ENCODE measurements at places on chromosomes 12 and 14. TPM values are rescaled to one million over a fixed set of nuclear protein-coding genes. Genes with fewer than 3 reads are reported as not detected.

DNA sequence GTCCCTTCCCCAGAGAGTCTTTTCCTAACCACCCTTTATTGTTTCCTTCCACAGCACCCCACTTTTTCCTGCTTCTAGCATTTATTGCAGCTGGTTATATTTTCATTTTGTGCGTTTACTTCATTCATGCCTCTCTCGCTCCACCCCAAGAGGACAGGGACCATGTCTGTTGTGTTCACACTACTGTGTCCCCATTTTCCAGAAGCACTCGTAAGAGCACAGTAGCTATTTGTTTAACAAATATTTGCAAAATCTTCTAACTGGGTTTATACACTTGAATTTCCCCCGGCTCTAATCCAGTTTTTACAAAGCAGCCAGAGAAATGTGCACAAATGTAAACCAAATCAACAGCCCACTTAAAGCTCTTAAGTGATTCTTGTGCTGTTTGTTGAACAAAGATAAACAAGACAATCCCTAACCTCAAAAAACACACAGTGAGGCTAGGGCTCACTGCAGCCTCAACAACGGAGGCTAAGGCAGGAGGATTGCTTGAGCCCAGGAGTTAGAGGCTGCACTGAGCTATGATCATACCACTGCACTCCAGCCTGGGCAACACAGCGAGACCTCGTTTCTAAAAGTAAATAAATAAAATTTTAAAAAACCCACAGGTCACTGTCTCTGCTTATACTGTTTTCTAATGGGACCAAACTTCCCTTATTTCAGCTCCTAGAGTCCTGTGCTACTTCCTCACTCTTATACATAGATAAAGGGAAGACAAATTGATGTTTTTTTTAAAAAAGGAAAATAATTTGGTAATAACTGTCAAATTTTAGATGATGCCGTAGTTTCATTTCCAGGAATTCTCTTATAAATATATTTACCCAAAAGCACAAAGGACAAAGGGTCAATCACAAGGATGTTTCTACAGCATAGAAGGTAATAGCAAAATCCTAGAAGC is 6.6 kb upstream of the ABCD4 start:
- DNase-seq = no peak

DNA sequence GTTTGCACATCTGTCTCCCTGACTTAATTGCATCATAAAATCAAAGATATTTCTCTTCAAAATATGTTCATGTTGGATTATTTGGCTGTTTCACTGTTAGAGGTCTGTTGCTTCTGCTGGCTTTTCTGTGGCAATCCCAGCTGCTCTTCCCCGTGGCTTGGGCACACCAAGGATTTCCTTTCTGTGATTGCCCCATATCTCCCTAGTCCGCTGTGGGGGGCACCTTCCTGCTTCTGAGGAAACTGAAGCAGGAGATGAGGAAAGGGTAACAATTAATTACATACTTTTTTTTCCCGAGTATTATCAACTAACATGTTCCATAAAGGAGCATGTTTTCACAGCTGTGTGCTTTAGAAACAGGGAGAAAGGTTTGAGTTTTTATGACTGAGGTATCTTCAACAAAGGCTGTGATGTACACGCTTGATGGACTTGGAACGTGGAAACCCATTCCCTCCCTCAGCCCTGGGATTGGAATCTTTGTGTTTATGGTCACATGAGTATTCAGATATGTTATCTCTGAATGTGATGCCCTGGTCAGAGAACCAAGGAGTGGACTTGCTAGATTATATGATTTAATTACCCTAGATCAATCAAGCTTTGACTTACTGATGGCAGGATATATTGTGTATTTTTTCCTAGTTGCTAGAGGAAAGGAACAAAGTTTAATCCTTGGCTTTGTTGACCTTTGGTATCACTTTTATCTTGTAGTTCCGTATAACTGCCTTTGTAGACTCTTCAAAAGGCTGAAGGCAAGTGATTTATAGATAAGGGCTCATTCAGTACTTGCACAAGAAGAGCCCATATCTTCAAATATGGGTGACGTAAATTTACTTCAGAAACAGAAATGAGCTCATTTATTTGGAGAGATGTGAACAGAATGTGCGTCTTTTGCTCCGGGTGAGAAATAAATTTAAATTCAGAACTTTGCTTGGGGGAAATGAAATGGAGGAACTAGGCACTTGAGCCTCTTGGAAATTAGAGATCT is 46.7 kb downstream of the BORCS5 start:
- no peak for DNase-seq

- DNase-seq = peak; percentile 96
These were observed at the start of gene PSME2 for GRCh38 chr14:24146453-24146977. Gene PSME2 (minus strand): TSS chr14:24146610. CDS start chr14:24146581, 29 bp downstream.

DNA sequence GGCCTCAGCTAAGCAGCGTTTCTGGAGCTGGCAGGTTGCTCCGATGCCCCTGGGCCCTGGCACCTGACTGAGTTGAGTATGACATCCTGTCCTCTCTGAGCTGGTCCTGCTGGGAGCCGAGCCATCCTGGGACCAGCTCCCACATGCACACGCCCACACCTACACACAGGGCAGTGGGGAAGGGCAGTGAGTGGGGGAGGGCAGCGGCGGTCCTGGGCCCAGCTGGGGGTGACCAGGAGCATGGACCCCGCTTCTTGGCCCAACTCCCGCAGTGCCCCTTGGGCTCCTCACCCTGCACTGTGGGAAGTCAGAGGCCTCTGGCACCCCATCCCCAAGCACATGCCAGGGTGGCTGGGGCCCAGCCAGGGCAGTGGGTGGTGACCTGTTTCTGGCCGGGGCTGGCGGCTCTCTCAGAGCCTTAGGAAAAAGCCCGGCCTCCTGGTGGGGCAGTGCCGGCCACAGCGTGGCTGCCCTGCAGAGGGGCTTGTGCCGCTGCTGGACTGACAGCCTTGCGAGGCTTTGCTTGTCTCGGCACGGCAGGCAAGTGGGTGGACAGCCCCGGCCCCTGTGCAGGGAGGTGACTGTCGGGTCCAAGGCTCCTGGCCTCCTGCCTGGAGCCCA is 5.9 kb upstream of the CRIP2 start:
- no peak for DNase-seq

- DNase-seq = no peak
These were observed 45.0 kb downstream of the LRTM2 start for GRCh38 chr12:1865284-1865866.

DNA sequence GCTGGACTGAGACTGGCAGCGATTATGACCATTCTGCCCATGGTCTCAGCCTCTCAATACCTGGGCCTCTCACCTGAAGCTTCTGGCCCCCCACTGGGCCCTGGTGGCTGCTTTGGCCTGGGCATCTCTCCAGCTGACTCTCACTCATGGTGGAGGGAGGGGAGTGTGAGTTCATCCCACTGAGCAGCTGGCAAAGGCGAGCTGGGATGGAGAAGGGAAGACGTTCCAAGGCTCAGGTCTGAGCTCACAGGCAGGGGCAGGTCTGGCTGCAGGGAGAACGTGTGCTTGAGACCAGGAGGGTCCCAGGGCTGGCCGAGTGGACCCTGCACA is 103.5 kb downstream of the TMEM121 start:
- no peak for DNase-seq

GRCh38 chr12:47449797-47450196 is 256.0 kb downstream of the RPAP3 start:
- DNase-seq = no peak

- DNase-seq = no peak
These were observed 32.2 kb upstream of the NUDT14 start for GRCh38 chr14:105213361-105213760.

GRCh38 chr12:44063671-44064070 is 227.8 kb downstream of the TMEM117 start:
- DNase-seq = no peak

The MSI1 gene
- total RNA-seq = 127 TPM

The NELL2 gene
- 6.1 TPM for total RNA-seq

The TMEM121 gene
- 4.5 TPM for total RNA-seq

The RBM23 gene
- 118 TPM for total RNA-seq

DNA sequence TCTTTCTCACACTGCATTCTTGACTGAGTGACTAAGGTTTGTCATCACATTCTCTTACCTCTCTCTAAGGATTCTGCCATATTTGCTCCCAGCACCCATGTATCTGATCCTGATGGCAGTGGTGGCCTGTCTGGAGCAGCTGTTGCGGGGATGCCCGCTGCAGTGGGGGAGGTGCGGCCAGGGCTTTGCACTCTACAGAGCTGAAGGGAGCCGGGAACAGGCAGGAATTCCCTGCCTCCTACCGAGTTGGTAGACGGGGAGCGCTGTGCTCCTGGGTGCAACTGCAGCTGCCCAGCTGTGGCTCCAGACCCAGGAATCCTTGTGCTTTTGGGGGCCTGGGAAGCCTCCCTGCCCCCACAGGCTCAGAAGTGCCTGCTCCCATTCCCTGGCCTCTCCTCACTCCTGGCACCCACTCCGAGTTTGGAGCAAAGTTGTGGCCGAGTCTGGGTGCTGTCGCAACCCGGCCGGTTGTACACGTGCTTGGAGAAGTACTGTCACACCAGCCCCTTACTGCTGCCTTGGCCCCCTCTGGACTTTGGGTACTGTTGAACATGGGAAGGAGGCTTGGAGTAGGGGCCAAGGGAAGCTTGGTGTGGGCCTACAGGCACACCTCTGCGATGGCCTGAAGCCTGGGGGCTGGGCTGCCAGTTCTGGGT is 106.9 kb upstream of the OR4E1 start:
- DNase-seq = no peak

The KDM5A gene
- 137 TPM for total RNA-seq

DNA sequence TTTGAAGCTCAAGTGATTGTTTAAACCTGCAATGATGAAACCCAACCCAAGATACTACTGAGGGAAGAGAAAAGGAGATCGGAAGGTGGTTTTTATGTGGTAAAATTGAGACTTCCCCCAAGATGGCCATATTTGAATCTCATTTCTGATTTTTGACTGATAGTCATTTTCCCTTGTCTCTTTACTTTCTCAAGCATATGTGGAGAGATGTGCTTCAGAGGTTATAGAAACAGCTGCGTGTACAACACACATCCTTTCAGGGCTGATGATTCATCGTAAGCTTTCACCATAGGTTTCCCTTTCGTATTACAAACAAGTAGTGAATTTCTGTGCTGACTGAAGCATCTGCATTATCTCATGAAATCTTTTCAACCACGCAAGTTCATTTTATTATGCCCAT is 276.2 kb downstream of the EMP1 start:
- no peak for DNase-seq

The TGM1 gene
- total RNA-seq = 5.8 TPM

DNA sequence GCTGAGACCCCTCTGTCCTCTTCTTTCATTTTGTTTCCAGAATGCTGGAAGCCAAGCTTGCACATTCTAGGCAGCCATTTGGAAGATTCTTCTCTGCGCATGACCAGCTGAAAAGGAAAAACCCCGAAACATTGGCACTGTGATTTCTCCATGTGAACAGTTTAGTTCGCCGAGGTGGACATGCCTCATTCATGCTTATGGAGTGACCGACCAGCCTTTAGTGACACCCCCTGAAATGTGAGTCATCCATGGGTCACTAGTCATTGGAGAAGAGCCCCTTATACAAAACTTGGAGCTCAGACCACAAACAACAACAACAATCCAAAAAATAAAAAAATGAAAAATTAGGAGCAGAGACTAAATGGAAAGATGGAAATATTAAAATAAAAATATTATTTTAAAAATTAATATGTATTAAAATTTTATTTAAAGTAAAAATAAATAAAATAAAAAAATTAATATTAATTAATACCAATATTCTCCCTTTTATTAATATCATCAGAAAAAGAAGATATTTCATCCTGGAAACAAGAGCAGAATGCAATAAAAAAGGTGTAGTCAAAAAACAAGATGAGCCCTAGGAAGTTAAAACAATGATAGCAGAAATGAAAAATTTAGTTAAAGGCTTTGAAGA is 9.5 kb upstream of the KRT7 start:
- DNase-seq = no peak

DNA sequence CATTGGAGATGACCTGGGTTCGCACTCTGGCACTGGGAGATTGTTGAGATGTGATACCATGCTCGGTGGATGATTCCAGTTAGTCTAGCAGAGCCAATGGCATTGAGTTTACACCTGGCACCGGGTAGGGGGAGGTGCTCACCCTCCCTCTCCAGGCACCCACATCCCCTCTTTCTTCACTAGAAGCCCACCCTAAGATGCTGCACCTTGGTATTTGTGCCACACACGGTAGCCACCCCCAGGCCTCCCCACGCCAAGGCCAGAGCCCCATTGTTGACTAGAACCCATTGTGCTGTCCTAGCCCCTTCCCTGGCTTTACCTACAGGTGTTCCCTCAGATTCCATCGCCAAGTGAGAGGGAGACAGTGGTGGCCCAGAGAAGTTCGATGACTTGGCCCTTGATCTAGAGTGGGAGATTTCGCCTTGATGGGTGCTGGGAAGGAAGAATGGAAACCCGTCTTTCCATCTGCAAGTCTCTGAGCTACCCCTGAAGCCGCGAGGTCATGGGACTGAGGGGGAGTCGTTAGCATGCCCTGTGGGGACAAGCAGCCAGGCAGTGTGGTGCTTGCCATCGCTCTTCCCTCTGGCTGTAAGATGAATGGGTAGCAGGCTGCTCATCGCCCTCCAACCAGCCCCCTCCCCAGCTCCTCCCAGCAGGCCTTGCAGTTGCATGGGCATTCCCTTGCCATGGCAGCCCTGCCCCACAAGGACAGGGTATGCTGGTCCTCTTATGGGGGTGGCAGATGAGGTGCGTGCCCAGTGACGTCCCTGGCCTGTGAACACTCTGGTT is 8.7 kb downstream of the CCND2 start:
- DNase-seq = no peak

- no peak for DNase-seq
These were observed 68.7 kb downstream of the SERPINA3 start for GRCh38 chr14:94680862-94681288.

DNA sequence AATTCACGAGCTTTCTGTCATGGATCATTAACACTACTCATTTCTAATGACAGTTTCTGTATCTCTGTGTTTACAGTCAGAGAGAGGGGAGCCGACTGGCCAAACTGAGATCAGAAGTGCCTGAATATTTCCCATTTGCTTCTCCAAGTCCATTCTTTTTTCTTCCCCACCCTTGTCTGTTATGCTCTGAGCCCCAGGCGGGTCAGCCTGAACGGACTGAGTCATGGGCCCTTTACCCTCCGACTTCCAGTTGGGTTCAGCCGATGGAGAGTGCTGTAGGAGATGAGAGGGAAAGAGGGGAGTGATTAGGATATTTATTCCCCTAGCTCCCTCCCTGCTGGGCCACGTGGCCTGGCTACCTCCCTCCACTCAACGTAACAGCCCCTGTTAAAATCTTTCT is 104.7 kb downstream of the PAH start:
- DNase-seq = no peak

DNA sequence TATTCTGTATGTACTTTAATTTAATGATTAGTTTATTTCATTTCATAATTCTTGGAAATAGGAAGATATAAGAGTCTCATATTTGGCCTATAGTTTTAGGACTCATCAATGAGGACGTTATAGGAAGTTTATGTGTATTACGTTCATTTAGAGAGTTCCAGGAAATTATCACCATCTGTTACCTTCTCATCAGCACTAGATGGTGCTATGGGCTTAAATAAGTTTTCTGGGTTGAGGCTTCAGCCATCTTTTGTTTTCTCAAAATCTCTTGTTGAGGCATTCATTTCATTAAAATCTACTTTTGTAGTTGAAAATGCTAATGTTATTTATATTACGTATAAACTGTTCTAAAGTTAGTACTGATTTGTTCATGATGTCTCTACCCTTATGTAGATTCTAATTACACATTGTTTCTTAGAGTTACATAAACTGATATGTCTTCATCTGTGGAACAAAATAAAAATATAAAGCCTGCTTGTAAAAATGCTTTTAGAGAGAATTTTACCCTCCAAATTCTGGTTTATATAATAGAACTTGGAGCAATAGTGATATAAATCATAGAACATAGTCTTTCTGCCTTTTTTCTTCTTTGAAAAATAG is 89.2 kb downstream of the CFAP54 start:
- no peak for DNase-seq

The DBX2 gene
- not detected for total RNA-seq

The PLCZ1 gene
- total RNA-seq = not detected
